Fibroblast of skin of abdomen (primary cell): ENCODE measurements at places on chromosomes 5 and 9.

- DNase-seq: peak; percentile 73
Observed at GRCh38 chr5:78518365-78519197, 130.0 kb downstream of the LHFPL2 start.

DNA sequence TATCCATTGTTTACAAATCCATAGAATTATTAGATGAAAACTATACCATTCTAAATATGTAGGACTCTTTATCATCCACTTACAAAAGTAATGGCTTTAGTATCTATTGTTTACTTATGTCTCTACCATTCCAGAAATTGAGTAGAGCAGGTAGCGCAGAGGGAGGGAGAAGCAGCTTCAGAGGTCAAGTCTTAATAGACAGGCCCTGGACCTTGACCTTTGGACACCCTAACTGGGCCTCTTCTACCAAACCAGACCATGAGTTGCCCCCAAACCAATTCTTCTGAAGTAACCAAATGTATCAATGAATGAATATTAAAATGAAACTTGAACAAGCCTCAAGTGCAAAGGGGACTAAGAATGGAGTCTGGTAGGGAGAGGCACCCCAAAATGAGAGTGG, 124.9 kb upstream of the ANKRD55 start:
- no peak for DNase-seq

DNA sequence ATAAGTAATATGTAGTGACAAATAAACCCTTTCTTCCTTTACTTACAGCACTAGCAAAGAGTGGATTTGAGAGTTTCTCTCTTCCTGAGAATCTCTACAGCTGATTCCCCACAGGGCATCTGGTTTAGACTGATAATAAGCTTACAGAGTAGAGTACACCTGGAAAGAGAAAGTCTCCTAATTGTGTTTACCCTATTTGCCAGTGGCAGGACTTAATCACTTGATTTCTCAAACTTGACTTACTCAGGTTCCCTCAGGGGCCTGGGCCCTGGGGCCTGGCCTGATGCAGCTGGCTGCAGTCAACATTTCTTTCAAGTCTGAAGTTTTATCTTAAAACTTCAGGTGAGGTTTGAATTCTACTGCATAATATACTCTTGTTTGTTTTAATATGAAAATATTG, 38.0 kb upstream of the UBTD2 start:
- DNase-seq: no peak

GRCh38 chr9:87108661-87109060, 161.4 kb upstream of the GAS1 start:
- no peak for DNase-seq
